ENCODE measurements at places on chromosomes 12 and 14. TPM values are rescaled to one million over a fixed set of nuclear protein-coding genes. Genes with fewer than 3 reads are reported as not detected.
A peak's percentile ranks its signal among the peaks of the same experiment; 100 is the strongest.

GRCh38 chr14:92513204-92513965 lies at the start of gene RIN3:
RIN3 (plus strand) TSS chr14:92513781; CDS start chr14:92513933, 152 bp downstream.
- DNase-seq = peak; percentile 75

TRMT61A gene
- total RNA-seq = 7.5 TPM

RHOJ gene
- 76.3 TPM for total RNA-seq

DNA sequence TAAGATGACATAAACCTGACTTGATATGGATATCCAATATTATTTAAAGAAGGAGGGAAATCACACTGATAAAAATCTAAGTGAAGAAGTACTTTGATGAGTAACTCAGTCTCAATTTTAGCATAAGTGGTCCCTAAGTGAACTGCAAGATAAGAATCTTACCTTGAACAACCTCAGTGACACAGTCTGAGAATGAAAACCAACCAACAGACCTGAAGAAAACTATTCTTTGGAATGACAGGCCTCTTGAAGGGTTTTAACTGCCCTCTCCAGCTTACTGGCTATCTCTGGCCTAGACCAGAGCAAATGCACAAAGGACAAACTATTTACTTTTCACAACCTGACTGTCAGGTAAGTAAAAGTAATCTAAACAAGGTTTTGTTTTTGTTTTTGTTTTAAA lies 44.7 kb downstream of the CPM start:
- DNase-seq = no peak

DNA sequence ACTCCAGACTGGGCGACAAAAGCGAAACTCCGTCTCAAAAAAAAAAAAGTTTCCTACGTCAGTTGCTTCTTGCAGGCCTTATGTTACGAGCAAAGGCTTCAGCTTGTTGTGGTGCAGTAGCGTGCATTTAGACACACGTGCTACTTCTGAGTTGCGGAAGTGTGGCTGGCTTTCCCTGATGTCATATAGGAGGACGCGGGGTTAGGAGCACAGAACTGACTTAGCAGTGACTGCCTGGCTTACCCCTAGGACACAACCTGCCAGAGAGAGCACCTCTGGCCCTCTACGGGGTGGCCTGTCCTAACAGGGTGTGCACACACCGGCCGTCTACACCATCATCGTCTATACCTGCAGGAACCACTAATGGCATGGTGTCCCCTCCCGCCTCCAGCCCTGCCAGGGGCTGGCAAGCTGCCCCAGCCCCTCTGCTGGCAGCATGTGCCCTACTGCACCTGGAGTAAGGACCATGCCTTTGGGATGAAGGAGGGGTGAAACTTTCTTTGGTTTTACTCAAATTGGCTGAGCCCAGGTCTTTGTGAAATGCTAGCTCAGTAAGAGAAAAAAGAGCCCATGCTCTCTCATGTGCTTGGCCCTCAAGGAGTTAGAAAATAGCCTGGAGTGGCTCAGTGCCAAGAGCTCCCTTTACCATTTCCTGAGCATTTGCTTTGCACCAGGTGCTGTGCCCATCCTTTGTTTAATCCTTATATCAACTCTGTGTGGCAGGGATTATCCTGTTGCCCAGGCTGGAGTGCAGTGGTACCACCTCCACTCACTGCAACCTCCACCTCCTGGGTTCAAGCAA lies 1.7 kb upstream of the GPR68 start:
- DNase-seq = no peak
